Fibroblast of upper back skin (primary cell): ENCODE measurements at places on chromosomes 2 and 18.

- peak; percentile 46 for DNase-seq
Measured at GRCh38 chr2:64750001-64750816, 96.5 kb upstream of the SERTAD2 start.

DNA sequence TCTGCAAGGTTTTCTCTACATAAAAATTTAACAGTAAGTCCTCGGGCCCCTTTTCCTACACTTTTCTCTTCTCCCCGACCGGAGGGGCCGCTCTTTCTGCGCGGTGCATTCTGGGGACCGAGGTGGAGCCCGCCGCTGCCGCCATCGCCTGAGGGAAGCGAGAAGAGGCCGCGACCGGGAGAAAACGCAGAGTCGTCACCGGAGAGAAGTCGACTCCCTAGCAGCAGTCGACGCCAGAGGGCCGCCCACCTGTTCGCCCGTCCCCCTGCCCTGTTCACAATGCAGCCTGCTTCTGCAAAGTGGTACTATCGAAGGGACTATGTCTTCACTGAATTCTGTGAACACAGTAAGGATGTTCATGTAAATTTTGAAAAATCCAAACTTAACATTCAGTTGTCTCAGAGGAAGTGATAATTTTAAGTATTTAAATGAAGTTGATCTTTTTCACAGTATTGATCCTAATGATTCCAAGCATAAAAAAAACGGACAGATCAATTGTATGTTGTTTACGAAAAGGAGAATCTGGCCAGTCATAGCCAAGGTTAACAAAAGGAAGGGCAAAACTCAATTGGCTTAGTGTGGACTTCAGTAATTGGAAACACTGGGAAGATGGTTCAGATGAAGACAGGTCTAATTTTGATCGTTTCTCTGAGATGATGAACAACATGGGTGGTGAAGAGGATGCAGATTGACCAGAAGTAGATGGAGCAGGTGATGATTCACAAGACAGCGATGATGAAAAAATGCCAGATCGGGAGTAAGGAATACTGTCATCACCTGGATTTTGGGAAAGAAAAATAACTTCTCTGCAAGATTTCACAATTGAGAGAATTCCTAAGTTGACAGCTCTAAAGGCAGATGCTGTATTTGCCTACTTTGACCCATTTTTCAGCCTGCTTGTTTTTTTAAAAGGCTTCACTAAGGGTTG lies 55.8 kb downstream of the ASXL2 start:
- peak; percentile 79 for DNase-seq

GRCh38 chr2:138962686-138963085 lies 182.5 kb upstream of the NXPH2 start:
- DNase-seq, result peak; percentile 79

DNA sequence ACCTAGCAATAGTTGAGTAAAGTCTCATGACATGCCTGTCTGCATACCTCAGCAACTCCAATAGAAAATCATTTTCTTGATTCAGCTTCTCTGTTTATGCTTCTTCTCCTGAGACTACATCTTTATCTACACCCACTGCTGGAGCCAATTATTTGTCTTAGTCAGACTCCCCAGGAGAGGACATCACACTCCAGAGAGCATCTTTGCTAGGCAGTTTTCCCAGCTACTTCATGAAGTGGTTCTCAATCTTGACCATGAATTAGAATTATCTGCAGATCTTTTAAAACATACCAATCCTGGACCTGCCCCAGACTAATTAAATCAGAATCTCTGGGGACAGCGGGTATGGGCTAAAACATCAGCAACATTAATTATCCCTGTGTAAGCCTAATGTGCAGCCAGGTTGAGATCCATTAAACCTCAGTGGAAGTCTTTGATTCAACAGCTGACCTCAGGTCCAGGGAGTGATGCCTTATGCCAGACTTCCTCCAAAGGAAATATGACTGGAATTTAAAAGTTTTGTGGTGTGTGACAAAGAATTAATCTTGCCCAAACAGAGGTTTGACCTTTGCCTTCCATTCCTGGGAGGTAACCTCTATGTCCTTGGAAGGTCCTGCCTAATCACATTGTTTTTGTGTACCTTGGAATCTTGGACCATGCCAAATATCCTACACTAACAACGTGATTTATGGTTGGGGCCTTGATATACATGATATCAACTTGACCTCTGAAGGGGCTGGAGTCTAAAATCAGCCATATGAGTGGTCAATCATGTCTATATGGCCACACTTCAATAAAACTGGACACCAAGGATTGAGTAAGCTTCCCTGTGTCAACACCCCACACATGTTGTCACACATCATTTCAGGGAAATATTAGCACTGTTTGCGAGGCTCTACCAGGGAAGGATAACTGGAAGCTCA lies 99.3 kb upstream of the DNAJC10 start:
- DNase-seq, result peak; percentile 92

DNA sequence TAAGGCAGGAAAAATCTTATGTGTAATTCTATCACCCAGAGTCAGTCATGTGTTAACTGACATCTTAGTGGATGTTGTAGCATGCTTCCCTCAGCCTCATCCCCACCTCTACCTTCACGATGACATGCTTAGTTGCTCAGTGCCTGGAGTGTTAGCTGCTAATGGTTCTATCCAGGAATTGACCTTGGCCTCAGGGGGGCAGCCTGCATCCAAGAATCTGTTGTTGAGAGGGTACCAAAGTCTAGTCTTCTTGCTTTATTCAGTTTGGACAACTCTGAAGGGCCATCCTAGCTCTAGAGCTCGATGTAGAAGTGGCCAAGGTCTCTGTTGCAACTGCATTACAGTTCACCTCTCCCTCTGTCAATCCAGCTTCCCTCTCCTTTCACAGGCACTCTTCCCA lies 61.2 kb downstream of the ACYP2 start:
- DNase-seq, result peak; percentile 68

DNA sequence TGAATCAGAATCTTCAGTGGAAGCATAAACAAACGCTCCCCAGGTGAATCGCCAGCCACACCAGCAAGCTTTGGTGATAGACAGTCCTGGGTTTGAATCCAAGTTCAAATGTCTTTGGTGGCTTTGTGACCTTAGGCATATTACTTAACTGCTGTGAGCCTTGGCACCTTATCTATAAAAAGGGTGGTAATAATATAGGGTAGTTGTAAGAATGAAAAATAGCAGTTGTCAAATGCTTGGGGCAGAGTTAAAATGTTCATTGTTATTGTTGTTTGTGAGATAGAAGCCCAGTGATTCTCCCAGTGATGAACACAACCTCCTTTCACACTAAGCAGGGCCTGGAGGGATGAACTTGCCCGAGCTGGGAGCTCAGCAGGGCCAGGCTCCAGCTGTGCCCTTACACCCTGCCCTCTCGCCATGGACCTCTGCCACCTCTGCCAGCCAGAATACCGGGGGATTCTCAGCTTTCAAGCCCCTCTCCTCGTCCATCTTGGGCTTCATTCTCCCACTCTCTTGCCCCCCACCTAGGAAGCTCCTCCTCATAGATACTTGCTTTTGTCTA lies 6.1 kb upstream of the TMBIM1 start:
- no peak for DNase-seq

GRCh38 chr18:55665506-55665905 lies 77.5 kb upstream of the TCF4 start:
- no peak for DNase-seq
